ENCODE measurements at places on chromosomes 1 and 21.

GRCh38 chr1:65992165-65992821 lies 199.6 kb downstream of the PDE4B start:
- no peaks in the 10 kb centered on the region for H3K36me3 ChIP-seq
- peaks cover 29% of the 10 kb centered on the region for H3K27me3 ChIP-seq
- H3K4me3 ChIP-seq, result no peak overlapping the region
- no peak for DNase-seq
- no peaks in the 10 kb centered on the region for H3K4me1 ChIP-seq

GRCh38 chr21:15060543-15061175 lies 4.1 kb downstream of the NRIP1 start:
- H3K27ac ChIP-seq, result peak overlapping the region; percentile 39
- H3K4me1 ChIP-seq, result peaks cover 46% of the 10 kb centered on the region
- DNase-seq, result no peak
- peak overlapping the region; percentile 10 for H3K4me3 ChIP-seq

DNA sequence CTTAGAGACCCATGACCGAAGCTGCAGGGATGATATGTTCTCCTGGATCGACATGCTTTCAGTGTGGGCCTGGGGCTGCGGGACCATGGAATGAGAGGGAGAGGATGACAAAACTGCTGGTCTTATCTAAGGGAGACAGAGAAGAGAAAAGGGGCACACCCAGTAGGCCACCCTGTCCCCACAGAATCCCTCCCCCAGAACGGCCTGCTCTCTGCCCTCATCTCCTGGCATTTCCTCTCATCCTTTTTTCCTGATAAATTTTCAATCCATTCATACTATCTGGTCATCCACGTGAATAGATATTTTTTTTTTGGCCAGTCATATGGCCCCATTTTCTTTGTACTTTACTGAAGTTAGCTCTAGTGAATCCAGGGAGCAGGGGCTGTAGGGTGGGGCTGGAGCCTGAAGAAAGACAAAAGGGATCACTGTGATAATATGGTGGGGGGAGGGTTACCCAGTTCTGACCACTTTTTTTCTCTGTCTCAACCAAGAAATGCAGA lies at the start of gene PKLR:
Gene PKLR (minus strand): TSS at position 97 of the 500 bp plus-strand sequence. CDS start 43 bp downstream, at position 54.
- H3K4me3 ChIP-seq, result no peak within 1 kb of the TSS
- peaks cover 24% of the 10 kb centered on the region for H3K27me3 ChIP-seq
- no peak within 1 kb of the TSS for H3K27ac ChIP-seq
- peaks cover 10% of the 10 kb centered on the region for H3K36me3 ChIP-seq
- peaks cover 4% of the 10 kb centered on the region for H3K4me1 ChIP-seq

GRCh38 chr1:41769068-41769467 lies 149.7 kb downstream of the HIVEP3 start:
- H3K27ac ChIP-seq, result no peak overlapping the region
- H3K4me3 ChIP-seq, result no peak overlapping the region
- DNase-seq, result no peak
- H3K4me1 ChIP-seq, result peaks cover 19% of the 10 kb centered on the region

DNA sequence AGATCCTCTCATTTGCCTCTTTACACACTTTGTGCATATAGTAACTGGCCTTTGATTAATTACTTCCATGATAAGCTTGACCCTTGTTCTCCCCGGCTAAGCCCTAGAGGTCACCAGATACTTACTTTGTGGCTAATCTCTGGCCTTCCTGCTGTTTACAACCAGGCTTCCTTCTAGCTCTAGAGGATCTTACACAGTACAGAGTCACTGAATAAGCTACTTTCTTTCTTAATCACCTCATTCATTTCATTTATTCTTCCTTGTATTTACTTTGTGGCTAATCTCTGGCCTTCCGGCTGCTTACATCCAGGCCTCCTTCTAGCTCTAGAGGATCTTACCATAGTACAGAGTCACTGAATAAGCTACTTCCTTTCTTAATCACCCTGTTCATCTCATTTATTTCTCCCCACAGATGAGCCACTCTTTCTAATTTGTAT lies 144.3 kb upstream of the C1orf21 start:
- H3K36me3 ChIP-seq, result peaks cover 2% of the 10 kb centered on the region
- no peak overlapping the region for H3K27ac ChIP-seq
- H3K4me3 ChIP-seq, result no peak overlapping the region
- no peak for DNase-seq
- no peaks in the 10 kb centered on the region for H3K4me1 ChIP-seq

- no peak overlapping the region for H3K4me3 ChIP-seq
- H3K27ac ChIP-seq, result no peak overlapping the region
- no peaks in the 10 kb centered on the region for H3K27me3 ChIP-seq
- DNase-seq, result no peak
- H3K4me1 ChIP-seq, result no peaks in the 10 kb centered on the region
These were observed 154.7 kb downstream of the PTGER3 start for GRCh38 chr1:70892930-70893329.

GRCh38 chr1:41626146-41626545 lies 141.7 kb upstream of the EDN2 start:
- peaks cover 5% of the 10 kb centered on the region for H3K36me3 ChIP-seq
- no peaks in the 10 kb centered on the region for H3K27me3 ChIP-seq
- no peak for DNase-seq

- no peak for DNase-seq
- H3K27ac ChIP-seq, result no peak overlapping the region
- H3K4me1 ChIP-seq, result peaks cover 7% of the 10 kb centered on the region
- H3K36me3 ChIP-seq, result no peaks in the 10 kb centered on the region
- no peaks in the 10 kb centered on the region for H3K27me3 ChIP-seq
These were observed 543.6 kb upstream of the B3GALT2 start for GRCh38 chr1:193730017-193730416.

- H3K4me3 ChIP-seq, result no peak overlapping the region
- H3K36me3 ChIP-seq, result peaks cover 2% of the 10 kb centered on the region
- H3K4me1 ChIP-seq, result peaks cover 2% of the 10 kb centered on the region
- H3K27ac ChIP-seq, result no peak overlapping the region
- no peak for DNase-seq
These were observed 15.4 kb upstream of the GUCA2B start for GRCh38 chr1:42137766-42138165.

DNA sequence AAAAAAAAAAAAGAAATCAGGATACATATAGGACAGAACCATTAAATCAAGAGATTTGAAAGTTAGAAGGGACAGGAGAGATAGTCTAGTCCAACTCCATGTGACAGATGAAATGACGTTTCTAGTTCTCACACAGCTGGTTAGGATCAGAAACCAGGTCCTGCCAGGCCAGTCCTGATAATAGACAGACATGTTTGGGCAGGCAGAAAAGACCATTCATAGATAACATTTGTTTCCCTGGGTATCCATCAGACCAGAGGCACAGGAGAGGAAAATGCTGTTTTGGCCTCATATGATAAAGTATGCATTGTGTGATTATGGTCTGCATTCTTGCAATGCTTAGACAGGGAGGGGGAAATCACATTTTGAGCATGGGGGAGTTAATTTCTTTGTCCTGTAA lies 29.3 kb downstream of the ZBTB8B start:
- DNase-seq, result no peak
- no peak overlapping the region for H3K27ac ChIP-seq
- H3K36me3 ChIP-seq, result no peaks in the 10 kb centered on the region
- H3K4me1 ChIP-seq, result peaks cover 2% of the 10 kb centered on the region
- no peak overlapping the region for H3K4me3 ChIP-seq
- peaks cover 15% of the 10 kb centered on the region for H3K27me3 ChIP-seq

DNA sequence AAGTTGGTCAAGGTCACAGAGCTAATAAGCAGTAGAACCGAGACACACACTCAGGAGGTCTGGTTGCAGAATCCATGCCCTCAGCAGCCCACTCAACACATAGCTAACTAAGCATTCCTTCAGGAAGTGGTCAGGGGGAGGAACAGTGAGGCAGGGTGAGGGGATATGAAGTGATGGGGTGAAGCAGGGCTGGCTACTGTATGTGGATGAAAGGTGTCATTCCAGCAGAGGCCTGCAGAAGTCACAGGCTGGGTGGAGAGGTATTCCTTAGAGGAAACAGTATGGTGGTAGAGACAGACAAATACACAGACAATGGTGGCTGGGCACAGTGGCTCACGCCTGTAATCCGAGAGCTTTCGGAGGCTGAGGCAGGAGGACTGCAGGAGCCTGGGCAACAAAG lies 14.1 kb downstream of the TMCO4 start:
- H3K27me3 ChIP-seq, result no peaks in the 10 kb centered on the region
- no peak overlapping the region for H3K27ac ChIP-seq
- no peak overlapping the region for H3K4me3 ChIP-seq
- H3K36me3 ChIP-seq, result peaks cover 16% of the 10 kb centered on the region

- no peak for DNase-seq
- H3K4me3 ChIP-seq, result no peak overlapping the region
- H3K36me3 ChIP-seq, result no peaks in the 10 kb centered on the region
- H3K27me3 ChIP-seq, result no peaks in the 10 kb centered on the region
- no peak overlapping the region for H3K27ac ChIP-seq
These were observed 56.9 kb downstream of the PROX1 start for GRCh38 chr1:214044438-214045214.

DNA sequence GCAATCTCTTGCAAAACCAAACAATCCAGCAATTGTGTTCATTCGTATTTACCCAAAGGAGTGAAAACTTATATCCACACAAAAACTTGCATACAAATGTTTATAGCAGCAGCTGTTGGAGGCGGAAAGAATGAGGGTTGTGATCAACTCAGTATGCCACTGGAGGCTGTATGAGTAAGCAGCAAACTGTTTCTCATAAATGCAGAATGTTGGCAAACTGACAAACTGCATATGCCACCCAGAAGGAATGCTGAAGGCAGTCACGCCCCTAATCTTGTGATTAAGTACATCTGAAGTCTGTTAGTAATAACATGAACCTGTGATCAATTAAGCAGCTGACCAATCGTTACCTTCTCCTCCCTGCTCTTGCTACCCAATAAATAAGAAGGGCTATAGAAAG lies 60.5 kb upstream of the CR2 start:
- H3K4me1 ChIP-seq, result no peaks in the 10 kb centered on the region
- DNase-seq, result no peak
- H3K27me3 ChIP-seq, result peaks cover 17% of the 10 kb centered on the region
- no peak overlapping the region for H3K4me3 ChIP-seq

DNA sequence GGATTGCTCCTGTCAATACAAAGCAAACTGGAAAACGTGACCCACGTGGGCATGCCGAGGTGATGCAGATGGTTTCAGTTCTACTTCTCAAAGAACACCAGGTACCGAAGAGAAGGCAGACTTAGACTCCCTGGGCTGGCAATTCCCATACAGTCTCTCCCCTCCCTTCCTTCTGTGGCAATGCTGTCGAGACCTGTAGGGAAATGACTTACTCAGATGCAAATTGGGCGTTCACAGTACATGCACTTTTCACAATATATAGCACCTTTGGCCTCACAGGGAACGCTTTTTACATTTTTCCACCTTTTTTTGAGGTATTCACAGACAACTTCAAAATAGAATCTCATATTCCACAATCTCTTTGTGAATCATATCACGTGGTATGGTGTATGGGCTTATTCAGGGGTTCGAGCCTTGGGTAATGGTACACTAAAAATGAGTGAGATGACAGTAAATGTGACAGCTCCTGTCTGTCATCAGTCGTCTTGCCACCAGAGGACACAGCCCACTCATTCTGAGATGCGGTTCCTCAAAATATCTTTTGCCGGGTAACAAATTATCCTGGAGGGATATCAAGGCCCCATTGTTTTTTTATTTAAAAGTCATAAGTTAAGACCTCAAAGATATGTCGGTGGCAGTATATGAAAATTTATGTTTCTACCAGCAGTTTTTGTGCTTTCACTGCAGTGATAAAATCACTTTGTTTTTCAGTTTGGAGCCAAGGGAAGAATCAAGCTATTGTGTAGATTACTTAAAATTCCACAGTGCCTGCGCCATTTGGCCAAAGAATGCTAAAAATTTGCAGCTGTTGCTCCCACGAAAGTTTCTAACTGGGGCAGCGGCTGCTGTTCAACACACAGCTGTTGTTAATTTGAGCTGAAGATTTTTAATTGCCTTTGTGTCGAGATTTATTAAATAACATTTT lies 168.4 kb downstream of the ZZZ3 start:
- no peak for DNase-seq
- H3K27me3 ChIP-seq, result no peaks in the 10 kb centered on the region

DNA sequence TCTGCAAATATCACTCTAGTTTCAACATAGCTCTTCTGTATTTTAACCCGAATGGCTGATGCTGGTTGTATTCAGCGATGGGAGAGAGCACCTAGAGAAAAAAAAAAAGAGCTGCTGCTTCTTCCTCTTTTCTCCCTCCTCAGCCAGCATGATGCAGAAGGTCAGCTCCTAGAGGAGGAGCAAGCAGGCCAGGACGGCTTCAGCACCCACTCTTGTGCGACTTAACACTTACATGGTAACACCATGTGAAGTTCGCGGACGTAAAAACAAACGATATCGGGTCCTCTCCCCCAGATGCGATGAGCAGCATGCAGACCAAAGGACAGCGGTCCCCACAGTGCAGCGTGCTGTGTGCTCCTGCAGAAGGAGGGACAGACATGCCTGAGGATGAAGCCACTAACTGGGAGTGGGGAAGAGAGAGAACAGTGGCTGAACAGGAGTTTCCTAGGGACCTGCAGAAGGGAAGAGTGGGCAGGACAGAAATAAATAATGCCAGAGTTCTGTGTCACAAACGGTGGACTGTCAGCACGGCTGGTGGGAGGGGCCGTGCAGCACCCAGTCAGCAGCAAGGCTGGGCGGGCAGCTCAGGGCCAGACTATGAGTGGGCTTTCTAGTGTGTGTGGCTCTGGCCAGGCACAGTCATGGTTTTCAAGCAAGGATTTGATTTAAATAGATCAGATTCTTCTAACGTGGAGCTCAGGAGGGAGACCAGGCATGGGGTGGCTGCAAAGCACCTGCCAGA lies 11.4 kb upstream of the B3GALT5 start:
- no peaks in the 10 kb centered on the region for H3K4me1 ChIP-seq
- peaks cover 17% of the 10 kb centered on the region for H3K27me3 ChIP-seq
- no peaks in the 10 kb centered on the region for H3K36me3 ChIP-seq
- no peak for DNase-seq
- no peak overlapping the region for H3K27ac ChIP-seq

- no peak for DNase-seq
- H3K4me1 ChIP-seq, result no peaks in the 10 kb centered on the region
- H3K36me3 ChIP-seq, result no peaks in the 10 kb centered on the region
- no peak overlapping the region for H3K27ac ChIP-seq
- no peak overlapping the region for H3K4me3 ChIP-seq
- peaks cover 5% of the 10 kb centered on the region for H3K27me3 ChIP-seq
These were observed 27.2 kb upstream of the KIF21B start for GRCh38 chr1:201050515-201051277.

DNA sequence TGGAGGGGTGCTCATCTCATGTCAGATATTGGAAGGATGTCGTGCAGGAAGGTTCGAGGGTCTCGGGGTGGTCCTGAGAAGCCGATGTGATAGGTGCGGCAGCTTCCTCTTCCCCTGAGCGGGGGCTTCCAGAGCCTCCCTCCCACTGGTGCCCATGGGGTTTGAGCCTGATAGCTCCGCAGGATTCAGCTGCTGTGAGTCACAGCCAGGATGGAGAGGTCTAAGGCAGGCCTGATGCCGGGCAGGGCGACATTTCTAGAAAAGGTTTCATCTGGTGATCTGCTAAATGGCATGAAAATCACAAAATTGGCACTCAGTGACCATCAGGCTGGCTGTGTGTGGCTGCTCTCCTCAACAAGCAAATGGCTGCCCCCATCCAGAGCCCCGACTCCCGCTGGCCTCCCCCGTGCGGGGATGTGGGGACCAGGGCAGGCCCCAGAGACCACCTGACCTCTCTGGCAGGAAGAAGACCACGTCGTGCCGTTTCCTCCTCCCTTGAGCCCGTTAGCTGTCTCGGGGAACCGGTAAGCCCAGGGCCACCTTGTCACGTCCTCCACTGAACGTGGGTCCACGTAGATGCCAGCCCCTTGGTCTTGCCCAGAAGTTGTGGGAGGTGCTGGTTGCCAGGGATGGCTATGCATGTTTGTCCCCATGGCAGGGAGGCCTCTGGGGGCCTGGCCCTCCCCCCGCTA lies 66.1 kb downstream of the SKI start:
- H3K27me3 ChIP-seq, result no peaks in the 10 kb centered on the region
- H3K36me3 ChIP-seq, result peaks cover 2% of the 10 kb centered on the region
- no peak for DNase-seq
- H3K27ac ChIP-seq, result peak overlapping the region; percentile 96
- H3K4me3 ChIP-seq, result peak overlapping the region; percentile 72

Data from T-helper 17 cell (primary cell).